AG20443 (cell line): ENCODE measurements at places on chromosomes 3 and 15.

GRCh38 chr15:78110916-78111475 lies 18.6 kb downstream of the SH2D7 start:
- DNase-seq: no peak

DNA sequence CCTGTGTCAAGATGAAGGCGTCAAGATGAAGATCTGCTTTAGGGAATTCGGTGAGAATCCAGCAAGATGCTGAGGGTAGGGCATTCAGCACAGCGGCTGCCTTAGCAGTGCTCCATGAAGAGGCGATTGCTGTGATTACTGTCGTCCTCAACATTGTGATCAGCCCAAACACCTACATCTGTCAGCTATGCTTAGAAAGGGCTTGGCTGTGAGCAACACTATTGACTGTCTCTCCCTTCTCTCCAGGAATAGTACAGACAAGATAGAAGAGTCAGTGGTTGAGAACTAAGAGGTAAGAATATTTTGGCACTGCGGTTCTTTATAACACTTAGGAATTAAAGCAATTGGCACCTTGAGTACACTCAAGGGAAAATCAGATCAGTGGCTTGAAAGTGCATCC lies 91.3 kb downstream of the THBS1 start:
- DNase-seq: no peak

- no peak for DNase-seq
Observed at GRCh38 chr3:31561891-31562290, 29.2 kb downstream of the STT3B start.

GRCh38 chr15:96472681-96473080 lies 142.2 kb downstream of the NR2F2 start:
- no peak for DNase-seq

DNA sequence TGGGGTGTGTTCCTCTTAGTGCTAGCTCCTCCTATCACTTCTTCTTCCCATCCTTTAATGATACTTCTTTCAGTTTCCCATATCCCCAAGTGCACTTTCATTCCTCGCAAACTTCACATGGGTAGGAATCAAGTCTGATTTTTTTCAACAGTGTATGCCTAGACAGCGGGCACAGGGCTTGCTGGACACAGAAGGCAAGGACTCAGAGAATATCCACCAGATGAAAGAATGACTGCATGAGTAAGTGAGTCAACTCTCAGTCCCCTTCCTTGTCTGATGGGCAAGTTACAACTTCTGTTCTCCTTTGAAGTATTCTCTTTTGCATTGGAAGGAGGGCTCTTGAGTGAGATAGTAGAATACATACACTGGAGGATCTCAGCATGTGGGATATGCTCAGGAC lies 3.1 kb upstream of the SQOR start:
- DNase-seq: peak; percentile 32

GRCh38 chr15:59360896-59361295 lies 11.8 kb downstream of the MYO1E start:
- no peak for DNase-seq
